ENCODE measurements at places on chromosomes 5 and 9. TPM values are rescaled to one million over a fixed set of nuclear protein-coding genes. Genes with fewer than 3 reads are reported as not detected.
A peak's percentile ranks its signal among the peaks of the same experiment; 100 is the strongest.

- DNase-seq: no peak
- no peaks in the 10 kb centered on the region for H3K36me3 ChIP-seq
- no peak overlapping the region for H3K4me3 ChIP-seq
- no peaks in the 10 kb centered on the region for H3K4me1 ChIP-seq
- peaks cover 3% of the 10 kb centered on the region for H3K27me3 ChIP-seq
Measured at GRCh38 chr9:70933321-70933720, 188.1 kb downstream of the TRPM3 start.

GRCh38 chr5:130237721-130238120 lies 333.5 kb downstream of the CHSY3 start:
- no peaks in the 10 kb centered on the region for H3K27me3 ChIP-seq
- peaks cover 13% of the 10 kb centered on the region for H3K4me1 ChIP-seq

DNA sequence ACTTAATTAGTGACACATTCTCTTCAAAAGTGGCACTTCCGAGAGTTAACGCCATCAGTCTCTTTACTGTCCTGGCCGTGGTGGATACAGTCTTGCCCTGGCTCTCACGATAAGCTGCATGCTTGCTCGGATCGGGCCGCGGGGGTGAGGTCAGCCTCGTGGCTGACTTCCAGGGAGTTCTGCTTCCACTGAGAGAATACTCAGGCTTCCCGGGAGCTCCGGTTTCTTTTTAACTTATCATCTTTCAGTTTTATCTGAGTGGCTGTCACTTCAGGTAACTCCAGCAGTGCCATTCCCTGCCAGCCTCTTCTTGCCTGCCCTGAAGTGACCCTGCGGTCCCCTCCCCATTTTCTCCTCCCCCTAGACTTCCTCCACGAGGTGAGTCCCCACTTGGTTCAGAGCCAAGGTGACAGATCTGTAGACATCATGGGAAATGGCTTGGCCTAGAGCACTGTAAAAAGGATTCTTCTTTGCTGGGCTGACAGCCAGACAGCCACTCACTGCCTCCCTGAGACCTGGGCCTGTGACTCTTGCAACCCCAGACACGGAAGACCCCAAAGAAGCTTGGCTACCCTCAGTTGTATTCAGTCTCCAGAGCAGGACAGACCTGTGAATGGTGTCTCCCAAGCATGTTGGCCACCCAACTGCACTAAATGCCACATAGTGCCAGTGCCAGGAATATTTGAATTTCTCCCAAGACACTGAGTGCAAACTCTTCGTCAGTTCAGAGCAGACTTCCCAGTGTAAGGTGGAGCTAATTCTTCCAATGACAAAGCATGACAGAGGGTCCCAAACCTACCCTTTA lies 95.1 kb downstream of the DAPK1 start:
- H3K36me3 ChIP-seq: no peaks in the 10 kb centered on the region
- no peak for DNase-seq
- no peak overlapping the region for H3K4me3 ChIP-seq
- H3K27ac ChIP-seq: no peak overlapping the region

- H3K4me3 ChIP-seq: no peak overlapping the region
- DNase-seq: no peak
- no peaks in the 10 kb centered on the region for H3K4me1 ChIP-seq
- H3K36me3 ChIP-seq: no peaks in the 10 kb centered on the region
- no peak overlapping the region for H3K27ac ChIP-seq
Measured at GRCh38 chr9:28092981-28093936, 520.0 kb upstream of the C9orf72 start.

- H3K36me3 ChIP-seq: no peaks in the 10 kb centered on the region
- H3K4me1 ChIP-seq: peaks cover 14% of the 10 kb centered on the region
- H3K27me3 ChIP-seq: no peaks in the 10 kb centered on the region
- no peak overlapping the region for H3K27ac ChIP-seq
- DNase-seq: no peak
Measured at GRCh38 chr5:78364005-78364404, 3.6 kb downstream of the SCAMP1 start.

DNA sequence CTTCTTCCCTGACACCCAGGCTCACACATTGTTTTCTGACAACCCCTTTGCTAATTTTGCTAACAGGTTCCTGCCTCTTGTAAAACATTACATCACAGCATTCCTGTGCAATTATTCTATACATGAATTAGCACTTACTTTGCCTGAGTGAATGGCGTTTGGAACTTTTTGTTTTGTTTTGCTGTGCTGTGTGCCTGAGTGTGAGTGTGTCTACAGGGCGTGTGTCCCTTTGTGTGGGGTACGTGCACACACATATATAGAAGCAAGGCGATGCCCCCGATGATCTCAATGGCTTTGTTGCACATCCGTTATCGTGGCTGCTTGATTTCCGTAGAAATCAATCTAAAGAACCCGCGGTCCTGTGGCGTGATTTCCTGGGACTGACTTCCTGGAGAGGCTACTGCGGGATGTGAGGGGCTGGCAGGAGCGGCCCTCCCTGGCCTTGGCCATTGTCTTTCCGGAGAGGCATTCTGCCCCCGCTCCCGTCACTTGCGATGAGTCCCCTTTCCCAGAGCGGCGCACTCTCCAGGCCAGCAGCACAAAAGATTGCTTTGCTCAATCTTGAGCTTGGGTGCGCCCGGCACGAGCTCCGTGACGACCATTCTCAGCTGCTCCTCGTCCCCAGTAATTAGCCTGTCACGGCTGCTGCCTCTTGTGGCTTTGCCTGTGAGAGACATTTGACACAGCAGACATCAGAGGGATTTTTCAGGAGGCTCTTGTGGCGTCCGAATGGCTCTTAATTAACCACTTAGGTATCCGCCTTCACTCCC lies 398.1 kb upstream of the IRX1 start:
- no peaks in the 10 kb centered on the region for H3K4me1 ChIP-seq
- no peaks in the 10 kb centered on the region for H3K36me3 ChIP-seq

DNA sequence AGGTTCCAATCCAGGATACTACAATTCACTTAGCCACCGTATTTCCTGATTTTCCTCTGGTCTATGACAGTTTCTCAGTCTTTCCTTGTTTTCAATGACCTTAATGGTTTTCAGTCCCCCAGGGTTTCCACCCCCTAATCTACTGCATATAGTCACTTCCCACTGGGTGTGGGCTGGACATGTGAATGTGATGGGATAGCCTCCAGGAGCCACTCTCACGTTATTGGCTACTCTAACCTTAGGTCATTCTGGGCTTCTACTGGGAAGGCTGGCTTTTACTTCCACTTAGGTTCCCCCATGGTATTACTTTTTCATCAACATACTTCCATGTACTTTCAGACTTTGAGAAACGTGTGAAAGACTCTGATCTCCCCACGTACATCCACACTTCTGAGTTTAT lies 46.5 kb downstream of the ISOC1 start:
- H3K4me3 ChIP-seq: no peak overlapping the region
- no peaks in the 10 kb centered on the region for H3K36me3 ChIP-seq
- no peaks in the 10 kb centered on the region for H3K27me3 ChIP-seq
- DNase-seq: no peak
- no peak overlapping the region for H3K27ac ChIP-seq

DNA sequence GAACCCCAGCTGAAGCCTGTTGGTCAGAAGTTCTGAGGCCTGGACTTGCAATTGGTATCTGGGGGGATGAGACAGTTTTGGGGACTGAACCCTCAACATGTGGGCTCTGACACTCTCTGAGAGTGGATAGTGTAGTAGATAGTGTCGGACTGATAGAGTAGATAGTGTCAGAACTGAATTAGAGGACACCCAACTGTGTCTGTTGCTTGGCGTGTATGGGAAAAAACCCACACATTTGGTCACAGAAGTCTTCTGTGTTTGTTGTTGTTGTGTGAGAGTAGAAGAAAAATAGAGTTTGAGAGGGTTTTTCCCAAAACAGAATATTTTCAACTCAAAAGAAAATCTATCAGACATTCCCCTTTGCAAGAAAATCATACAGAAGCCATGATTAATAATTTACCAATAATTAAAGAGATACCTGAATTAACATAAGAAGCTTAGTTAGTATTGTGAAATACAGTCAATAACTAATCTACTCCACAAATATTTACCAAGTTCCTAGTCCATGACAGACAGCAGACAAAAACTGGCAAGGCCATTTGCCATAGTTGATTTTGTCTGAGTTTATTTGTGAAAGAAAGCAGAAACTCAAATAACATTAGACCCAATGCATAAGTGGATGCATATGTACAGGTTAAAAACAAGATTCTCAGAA lies 170.9 kb downstream of the CTNND2 start:
- no peaks in the 10 kb centered on the region for H3K36me3 ChIP-seq
- no peak overlapping the region for H3K27ac ChIP-seq
- H3K4me3 ChIP-seq: no peak overlapping the region
- H3K4me1 ChIP-seq: no peaks in the 10 kb centered on the region
- no peak for DNase-seq
- H3K27me3 ChIP-seq: no peaks in the 10 kb centered on the region

GRCh38 chr5:127804886-127805426 lies 101.8 kb downstream of the CCDC192 start:
- no peak overlapping the region for H3K27ac ChIP-seq
- peaks cover 17% of the 10 kb centered on the region for H3K4me1 ChIP-seq
- no peaks in the 10 kb centered on the region for H3K36me3 ChIP-seq

DNA sequence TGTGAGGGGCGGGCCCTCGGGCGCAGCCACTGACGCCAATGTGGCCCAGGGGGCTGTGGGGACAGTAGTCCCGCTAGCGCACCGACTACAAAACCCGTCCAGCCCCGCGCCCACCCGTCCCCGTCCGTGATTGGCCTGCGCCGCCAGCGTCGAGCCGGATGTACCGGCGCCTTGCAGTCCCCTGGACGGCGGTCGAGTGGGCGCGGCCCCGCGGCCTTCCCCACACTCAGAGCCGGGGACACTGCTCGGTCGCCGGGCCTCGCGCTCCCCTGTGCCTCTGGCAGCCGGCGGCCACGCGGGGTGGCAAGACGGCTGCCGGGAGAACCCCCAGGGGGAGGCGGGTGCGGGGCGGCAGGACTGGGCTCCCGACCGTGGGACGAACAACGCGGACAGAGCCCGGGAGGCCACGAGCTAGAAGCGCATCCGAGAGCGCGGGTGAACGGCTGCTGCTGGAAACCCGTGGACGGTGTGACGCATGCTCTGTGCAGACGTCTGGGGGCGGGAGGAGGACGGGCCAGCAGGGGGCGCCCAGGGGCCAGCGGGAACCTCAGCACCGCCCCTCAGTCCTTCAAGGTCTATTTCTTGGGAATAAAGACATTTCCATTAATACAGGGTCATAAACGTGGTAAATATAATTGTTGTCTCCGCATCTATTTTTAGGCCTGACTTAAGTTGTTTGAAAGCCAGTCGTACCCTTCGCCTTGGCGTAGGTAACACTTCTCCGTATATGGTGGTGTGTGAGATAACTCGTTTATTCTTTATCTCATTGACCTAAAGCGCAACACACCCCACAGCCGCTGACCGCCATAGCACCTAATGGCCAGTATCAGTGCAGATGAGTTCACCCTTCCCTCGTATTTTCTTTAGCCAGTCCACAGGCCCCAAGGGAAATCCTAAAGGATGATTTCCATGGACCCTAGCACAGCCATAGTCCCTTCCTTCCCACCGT lies 629 bp upstream of the BICD2 start:
- H3K27ac ChIP-seq: peak overlapping the region; percentile 95
- no peaks in the 10 kb centered on the region for H3K27me3 ChIP-seq
- peaks cover 16% of the 10 kb centered on the region for H3K4me1 ChIP-seq
- no peaks in the 10 kb centered on the region for H3K36me3 ChIP-seq

Gene TICAM2
- 3.5 TPM for total RNA-seq

Gene SLC9A3
- 0.82 TPM for total RNA-seq

Gene WWC1
- 0.91 TPM for total RNA-seq

Gene MPDZ
- total RNA-seq: 52.3 TPM

Gene DOK3
- total RNA-seq: 5.3 TPM

Gene WDR38
- not detected for total RNA-seq

Gene ECM2
- not detected for total RNA-seq

Gene SPATA31C1
- not detected for total RNA-seq
